ENCODE measurements at places on chromosomes 4 and X.

GRCh38 chr4:176619430-176619829 lies 173.3 kb downstream of the VEGFC start:
- DNase-seq, result no peak

GRCh38 chr4:158667651-158668198 lies 4.0 kb downstream of the C4orf46 start:
- no peak for DNase-seq

DNA sequence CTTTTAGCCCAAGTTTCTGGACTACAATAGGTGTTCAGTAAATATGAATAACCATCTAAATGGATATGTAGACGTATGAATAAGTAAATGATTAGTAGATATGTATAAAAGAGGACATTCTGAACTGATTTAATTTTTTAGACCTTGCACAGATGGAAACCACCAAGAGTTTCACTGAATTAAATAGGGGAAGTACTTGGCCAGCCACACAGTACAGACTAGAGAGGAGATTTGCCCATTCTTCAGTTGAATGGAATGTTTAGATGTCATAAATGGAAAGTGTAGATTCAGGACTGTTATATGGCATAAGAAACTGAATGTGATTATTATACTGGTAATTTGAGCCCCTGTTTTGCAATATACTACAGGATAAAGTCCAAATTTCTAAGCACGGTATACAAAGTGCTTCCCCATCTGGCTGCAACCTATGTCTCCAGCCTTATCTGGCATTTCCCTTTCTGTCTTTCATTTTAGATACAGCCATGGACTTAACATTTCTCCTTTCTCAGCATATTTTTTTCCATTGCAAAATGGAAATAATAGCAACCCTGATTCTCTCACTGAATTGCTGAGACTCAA lies 137.8 kb upstream of the HS3ST1 start:
- DNase-seq, result no peak

GRCh38 chr4:56828784-56829535 lies 7.5 kb upstream of the SPINK2 start:
- DNase-seq, result no peak

DNA sequence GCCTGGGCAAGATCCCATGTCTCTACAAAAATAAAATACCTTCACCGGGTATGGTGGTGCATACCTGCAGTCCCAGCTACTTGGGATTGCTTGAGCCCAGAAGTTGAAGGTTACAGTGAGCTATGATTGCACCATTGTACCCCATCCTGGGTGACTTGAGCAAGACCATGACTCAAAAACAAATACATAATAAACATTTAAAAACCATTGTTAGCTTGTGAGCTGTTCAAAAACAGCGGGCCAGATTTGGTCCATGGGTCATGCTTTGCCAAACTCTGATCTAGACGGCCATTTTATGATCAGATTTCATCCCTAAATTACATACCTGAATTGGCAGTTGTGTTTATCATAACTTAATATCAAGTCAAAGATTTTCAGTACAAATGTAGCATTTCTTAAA lies 76.0 kb upstream of the GPM6B start:
- DNase-seq, result no peak

- no peak for DNase-seq
Observed at GRCh38 chr4:23374259-23374658, 515.6 kb downstream of the PPARGC1A start.

All from ascending aorta (tissue), 2 donors.